ENCODE measurements at places on chromosomes 5 and 9.

DNA sequence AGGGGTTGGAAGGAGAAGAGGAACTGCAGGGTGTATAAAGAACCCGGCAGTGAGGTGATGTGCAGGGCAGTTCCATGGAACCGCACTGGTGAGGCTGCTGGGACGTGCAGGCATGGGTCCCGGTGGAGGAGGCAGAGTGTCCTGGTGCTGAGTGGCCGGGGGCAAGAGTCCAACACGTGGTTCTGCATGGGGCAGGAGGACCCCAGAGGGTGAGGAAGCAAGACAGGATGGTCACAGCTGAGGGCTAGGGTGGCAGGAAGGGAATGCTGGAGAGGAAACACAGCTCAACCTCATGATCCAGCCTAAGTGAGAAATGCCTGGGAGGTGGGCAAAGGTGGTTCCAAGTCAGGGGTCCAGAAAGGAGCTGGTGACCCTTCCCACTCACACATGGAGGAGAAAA is 87.2 kb downstream of the S1PR3 start:
- no peak for DNase-seq

- no peak for DNase-seq
These were observed 83.7 kb upstream of the SLC27A6 start for GRCh38 chr5:128881502-128882018.

DNA sequence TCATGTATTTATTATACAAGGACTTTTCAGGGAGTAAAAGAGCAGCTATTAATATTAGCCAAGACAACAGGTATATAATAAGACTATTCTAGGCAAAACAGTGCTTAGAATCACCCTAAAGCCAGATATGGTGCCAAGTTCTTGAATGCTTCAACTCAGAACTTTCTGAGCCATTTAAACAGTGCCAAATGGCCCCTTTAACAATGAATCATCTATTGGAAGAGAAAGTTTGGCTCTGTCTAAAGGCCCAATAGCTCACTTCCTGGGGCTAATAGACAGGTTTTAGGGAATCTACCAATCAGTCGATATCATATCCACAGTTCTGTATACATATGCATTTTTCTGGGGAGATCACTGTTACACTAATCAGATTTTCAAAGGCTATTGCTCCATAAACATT is 42.9 kb downstream of the ZNF474 start:
- no peak for DNase-seq

DNA sequence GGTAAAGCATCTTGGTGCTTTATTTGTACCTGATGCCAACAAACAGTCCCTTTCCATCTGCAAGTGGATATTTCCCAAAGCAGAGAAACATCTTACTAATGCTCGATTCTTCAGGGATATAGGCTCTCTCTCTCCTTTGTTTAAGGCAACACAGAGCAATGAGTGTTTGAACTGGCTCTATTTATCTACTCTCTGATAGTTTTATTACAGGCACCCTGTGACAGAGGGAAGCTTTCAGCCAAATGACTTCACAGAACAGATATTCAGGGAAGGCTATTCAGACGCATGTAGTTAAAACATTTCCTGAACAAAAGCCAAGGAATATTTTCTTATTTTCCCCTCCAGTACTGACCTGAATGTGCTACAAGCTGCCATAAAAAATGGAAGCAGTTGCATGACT is 141.8 kb downstream of the YIPF5 start:
- no peak for DNase-seq

DNA sequence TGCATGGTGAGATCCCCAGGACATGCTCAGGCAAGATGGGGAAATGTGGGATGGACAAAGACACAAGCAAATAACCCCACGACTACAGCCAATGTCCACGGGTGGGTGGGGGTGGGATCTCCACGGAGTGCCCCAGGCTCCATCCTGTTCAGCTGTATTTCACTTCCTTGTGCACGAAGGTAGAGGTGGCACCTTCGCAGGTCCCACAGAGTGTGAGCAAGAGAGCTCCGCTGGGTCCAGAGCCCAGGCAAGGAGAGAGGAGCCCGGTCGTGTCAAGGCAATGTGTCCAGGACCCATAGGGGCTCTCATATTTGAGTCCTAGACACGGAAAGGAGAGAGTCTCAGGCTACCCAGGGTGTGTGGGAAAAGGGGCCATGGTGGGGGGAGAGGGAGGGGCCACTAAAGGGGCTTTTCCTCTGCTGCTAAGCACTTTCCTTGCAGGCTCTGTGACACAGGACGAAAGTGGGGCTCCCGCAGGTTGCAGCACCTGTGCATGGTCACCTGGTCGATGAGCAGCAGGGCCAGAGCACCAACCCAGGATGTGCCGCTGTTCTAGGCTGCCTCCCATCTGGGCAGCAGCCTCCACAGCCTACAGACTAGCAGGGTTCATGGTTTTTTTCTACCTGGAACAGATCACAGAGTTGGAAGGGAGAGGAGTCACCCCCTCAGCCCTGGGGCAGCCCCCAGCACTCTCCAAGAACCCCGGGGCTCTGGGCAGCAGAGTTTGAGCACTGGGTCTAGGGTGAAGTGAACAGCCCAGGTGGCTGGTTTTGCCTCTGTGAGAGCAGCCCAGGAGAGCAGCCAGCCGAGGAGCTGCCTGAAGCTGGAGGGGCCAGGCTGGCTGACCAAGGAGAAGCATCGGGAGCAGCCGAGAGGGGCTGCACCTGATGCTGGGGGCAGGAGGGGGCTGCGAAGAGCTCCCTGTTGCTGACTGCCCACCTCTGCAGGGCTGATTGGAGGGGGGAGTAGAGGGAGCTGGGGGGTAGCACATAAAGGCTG is 100.7 kb upstream of the MVB12B start:
- no peak for DNase-seq

- no peak for DNase-seq
These were observed 397.2 kb upstream of the CLINT1 start for GRCh38 chr5:158256096-158256495.

GRCh38 chr5:78753093-78753531 is 104.5 kb upstream of the LHFPL2 start:
- no peak for DNase-seq

DNA sequence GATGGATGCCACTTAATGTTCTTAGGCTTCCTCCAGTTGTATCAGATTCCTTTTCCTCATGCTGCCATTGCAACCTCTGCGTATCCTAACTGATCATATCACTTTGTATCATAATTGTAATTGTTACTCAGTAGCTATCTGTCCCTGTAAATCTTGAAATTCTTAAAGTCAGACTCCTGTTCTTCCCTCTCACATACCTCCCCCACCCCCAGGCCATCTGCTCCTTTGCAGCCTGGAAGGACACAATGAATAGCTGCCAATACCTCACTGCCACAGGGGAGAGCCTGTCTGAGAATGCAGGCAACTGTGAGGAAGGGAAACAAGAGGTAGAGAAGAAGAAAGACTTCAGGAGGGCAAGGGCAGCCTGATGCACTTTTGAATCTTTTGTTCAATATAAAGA is 228.5 kb downstream of the ENC1 start:
- no peak for DNase-seq

- DNase-seq, result no peak
These were observed 47.6 kb upstream of the ZFAND5 start for GRCh38 chr9:72412483-72413040.

DNA sequence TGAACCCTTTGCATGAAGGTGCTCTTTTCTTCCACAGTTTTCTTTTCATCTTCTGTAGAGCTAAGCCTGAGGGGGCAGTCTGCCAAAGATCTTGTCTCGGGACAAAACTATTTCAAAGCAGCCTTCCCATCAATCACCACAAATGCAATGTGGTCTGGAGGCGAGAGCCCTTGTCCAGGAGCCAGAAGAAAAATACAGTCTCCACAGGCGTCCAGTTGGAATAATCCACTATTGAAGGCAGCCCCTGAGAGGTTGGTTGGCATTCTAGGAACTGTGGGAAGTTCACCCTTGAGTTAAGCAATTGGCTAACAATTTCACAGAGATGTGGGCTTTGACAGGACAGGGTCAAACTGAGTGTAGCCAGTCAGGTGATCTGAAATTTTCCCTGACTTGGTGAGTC is 72.0 kb downstream of the SEMA6A start:
- DNase-seq, result no peak

DNA sequence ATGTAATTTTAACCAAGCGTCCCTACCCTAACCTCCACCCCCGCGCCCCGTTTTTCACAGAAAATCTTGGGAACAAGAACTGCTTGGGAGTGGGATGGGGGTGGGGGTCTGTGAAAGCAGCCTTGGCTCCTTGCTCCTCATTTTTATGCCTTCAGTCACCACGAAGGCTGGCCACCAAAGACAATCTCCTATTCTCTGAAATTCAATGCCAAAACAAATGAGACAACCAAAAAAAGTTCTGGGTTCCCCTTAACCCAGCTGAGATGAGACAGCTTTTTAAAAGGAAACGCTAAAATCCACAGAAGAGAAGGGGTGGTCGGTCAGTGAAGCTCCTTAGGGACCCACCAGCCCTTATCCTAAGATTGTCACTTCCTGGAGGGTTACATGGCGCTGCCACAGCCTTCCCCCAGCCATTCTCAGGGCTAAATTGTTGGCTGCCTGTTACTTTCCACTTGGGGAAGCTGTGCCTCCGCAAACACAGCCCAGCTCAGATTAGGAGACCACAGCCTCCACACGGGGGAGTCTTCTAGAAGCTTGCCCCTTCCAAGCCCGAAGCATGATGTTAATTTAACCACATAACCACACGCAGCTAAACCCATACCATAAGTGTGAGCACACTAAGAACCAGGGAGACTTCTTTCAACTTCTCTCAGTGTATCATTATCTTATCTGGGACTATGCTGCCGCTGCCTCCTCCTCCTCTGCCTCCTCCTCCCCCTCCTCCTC is 136.3 kb downstream of the FOXD1 start:
- DNase-seq, result no peak

DNA sequence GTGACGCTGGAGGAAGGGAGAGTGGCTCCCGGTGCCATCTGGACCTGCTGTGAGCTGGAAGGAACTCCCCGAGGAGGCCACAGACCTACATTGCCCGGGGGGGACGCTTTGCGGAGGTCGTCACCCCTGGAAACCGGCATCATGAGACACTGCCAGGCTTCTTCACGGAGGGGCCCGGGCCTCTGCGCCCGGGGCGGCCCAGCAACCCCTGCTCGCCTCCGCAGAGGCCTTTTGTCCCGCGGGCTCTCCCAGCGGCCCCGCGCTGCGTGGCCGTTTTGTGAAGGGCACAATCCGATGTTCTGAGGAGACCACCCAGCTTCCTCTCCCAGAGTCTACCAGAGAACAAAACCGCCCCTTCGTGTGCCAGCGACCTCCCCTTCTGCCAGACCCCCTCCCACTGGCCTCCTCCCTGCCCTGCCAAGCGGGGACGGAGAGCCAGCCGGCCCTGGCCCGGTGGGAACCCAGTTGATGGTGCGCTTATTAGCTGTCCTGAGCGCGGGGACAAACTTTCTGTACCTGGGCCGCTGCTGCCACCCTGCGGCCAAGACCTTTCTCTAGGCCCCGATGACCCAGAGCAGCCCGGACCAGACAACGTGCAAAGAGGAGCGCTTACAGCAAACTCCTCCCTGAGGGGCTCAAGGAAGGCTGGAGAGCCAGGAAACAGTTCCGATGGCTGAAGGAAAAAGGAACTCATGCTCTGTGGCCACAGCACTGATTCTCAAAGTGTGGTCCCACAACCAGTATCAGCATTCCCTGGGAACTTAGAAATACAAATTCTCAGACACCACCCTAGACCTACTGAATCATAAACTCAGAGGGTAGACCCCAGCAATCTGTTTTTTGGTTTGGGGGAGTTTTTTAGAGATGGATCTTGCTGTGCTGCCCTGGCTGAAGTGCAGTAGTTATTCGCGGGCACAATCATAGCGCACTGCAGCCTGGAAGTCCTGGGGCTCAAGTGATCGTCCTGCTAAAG is 86.7 kb downstream of the SLC1A3 start:
- DNase-seq, result no peak

DNA sequence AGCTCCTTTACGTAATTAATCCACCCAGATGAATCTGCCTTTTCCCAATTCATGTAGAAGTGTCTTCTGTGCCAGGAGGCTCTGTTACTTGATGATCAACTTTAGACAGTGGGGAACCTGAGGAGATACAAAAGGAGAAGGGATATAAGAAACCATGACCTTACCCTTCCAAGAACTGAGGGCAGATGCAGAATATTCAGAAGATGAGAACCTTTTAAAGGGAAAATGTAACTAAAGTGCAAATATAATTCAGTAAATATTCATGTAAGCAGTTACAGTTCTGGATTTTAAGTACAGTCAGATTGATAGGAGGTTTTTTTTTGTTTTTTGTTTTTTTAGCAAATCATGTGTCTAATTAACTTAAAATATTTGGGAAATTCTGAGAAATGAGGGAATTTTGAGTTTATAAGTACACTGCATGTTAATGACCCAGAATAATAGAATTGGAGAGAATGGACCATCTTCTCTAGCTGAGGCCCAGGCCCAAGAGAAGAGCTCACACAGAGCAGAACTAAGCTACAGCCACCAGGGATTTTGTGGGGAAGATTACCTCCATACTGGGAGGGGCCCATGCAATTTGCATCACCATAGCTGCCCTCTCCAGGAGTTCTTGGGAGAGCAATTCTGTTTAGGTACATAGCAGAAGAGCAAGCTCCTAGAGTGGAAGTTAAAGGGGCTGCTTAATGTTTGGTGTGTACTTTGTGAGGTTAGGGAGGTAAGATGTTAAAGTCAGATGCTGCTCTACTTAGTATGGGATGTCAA is 61.5 kb downstream of the SV2C start:
- no peak for DNase-seq

GRCh38 chr5:68330574-68330973 is 115.0 kb downstream of the PIK3R1 start:
- DNase-seq, result no peak

DNA sequence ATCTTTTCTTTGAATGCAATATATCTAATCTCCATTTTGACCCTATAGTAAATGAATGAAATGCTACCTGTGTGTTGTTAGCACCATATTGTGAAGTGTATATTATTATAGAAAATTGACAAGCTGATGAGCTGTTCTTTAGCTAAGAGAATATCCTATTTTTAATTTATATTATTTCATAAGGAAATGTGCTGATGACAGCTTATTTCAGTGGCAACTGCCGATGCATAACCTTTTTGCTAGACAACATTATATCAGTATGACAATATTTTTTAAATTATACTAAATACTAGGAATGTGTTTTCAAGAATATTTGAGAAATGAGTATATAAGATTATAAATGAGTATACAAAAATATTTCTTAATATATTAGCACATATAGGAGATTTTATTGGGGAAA is 573.1 kb downstream of the ZNF608 start:
- no peak for DNase-seq

DNA sequence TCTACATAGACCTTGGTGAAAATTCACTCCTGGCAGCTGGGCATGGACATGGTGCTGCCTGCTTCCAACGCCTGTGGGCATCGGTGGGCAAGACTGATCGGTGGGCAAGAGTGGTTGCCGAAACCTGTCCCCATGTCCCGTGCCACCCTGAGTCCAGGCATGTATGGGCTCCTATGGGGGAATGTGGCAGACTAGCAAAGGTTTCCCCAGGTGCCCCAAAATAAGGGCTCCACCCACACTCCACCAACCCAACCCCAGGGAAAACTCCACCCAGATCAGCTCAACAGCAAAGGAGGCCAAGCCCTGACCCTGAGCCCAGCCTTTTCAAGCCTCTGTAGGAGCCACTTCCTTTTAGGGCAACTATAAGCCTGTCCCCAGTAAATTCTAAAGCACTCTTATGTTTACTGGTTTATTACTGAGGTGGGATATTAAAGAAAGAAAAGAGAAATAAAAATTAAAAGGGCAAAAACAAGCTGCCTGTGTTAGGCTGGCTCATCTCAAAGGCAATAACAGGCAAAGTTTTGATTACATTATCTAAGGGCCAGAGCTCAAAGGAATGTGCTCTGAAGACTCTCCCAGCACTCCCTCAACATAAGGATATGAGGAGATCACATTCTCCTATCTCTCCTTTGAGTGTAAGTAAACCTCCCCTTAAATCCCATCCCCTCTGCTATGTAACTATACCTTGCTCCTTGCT is 8.9 kb upstream of the SPATA31E1 start:
- no peak for DNase-seq
